ENCODE measurements at places on chromosomes 13 and 19. TPM values are rescaled to one million over a fixed set of nuclear protein-coding genes. Genes with fewer than 3 reads are reported as not detected.

- DNase-seq = no peak
These were observed 4.6 kb downstream of the CAPN12 start for GRCh38 chr19:38739440-38740256.

GRCh38 chr19:5038631-5039271 is 69.8 kb downstream of the KDM4B start:
- DNase-seq = no peak

DNA sequence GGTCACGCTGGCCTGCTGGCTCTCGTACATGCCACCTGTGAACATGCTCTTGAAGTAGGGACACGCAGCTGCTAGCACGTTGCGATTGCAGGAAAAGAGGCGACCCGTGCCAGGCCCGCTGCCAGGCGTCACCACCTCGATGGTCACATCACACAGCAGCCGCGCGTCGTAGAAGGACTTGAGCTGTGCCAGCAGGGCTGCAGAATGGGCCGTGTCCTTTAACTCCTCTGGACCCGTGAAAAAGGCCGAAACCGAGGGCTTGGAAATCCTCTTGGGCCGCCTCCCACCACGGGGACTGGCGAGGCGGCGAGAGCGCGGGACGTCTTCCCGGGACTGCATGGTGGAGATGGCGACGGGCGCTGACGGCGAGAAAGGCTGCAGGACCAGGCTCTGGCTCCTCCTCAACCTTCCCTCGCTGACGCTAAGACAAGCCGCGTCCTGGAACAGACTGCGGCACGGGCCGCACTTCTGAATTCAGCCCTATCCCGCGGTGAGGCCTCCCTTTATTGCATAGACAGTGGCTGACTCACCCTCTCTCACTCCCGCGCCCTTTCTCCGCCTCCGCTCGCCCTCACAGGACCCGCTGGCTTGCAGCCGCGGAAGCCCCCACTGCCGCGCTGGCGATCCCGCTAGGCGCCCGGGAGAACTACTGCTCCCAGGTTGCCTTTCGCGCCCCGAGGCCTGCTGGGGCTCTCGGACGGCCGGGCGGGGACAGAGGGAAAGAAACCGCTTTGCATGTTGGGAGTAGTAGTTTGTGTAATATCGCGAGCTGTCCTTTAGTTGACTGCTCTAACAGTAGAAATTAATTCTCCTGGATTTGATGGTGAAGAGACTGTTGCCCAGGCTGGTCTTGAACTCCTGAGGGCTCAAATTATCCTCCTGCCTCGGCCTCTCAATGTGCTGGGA is at the start of gene KBTBD7:
KBTBD7 (minus strand) TSS at position 651 of the 906 bp plus-strand sequence; CDS start at position 339, 312 bp downstream.
- DNase-seq = peak; percentile 79

GRCh38 chr13:41465898-41466320 is 8.6 kb downstream of the RGCC start:
- DNase-seq = no peak

DNA sequence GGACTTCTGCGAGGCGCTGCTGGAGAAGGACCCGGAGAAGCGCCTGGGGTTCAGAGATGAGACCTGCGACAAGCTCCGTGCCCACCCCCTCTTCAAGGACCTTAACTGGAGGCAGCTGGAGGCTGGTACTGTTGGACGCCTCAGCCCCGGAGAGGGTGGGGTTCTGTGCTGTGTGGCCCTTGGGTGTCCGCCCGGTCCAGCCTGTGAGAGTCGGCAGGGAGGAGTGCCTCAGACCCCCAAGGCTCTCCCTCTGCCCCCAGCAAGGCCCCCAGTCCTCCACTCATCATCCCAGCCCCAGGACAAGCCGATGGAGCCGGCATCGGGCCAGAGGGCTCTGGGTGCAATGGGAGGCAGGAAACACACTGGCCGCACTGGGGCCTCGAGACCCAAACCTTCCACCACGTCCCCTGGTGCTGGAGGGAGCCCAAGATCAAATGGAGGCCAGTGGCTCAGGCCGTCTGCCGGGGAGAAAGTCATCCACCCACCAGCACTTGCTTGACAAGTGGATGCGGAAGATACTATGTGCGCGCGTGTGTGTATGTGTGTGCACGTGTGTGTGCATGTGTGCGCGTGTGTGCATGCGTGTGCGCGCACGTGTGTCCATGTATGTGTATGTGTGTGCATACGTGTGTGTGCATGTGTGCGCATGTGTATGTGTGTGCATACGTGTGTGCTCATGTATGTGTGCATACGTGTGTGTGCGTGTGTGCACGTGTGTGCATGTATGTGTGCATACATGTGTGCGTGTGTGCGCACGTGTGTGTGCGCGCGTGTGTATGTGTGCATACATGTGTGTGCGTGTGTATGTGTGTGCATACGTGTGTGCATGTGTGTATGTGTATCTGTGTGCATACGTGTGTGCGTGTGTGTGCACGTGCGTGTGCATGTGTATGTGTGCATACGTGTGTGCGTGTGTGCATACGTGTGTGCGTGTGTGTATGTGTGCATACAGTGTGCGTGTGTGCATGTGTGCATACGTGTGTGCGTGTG is 25.8 kb upstream of the TMEM255B start:
- DNase-seq = no peak

COX7A1 gene
- 22.8 TPM for polyA plus RNA-seq

NXNL1 gene
- not detected for polyA plus RNA-seq

SWSAP1 gene
- polyA plus RNA-seq = 3.7 TPM

- DNase-seq = no peak
These were observed 43.1 kb downstream of the PAN3 start for GRCh38 chr13:28181413-28181812.

GRCh38 chr19:49560358-49560900 is 19.9 kb downstream of the NOSIP start:
- DNase-seq = no peak

SHD gene
- 5.7 TPM for polyA plus RNA-seq

- peak; percentile 85 for DNase-seq
These were observed at the start of gene ZNF614 for GRCh38 chr19:52028027-52028779. Gene ZNF614, minus strand, starts transcription at chr19:52028379. Its CDS starts 2,634 bp downstream, at chr19:52025745.

GRCh38 chr13:33277946-33278345 is 7.6 kb downstream of the STARD13 start:
- no peak for DNase-seq

CAPN12 gene
- 0.41 TPM for polyA plus RNA-seq

ACOD1 gene
- not detected for polyA plus RNA-seq

ZNF492 gene
- polyA plus RNA-seq = 2.2 TPM

DNA sequence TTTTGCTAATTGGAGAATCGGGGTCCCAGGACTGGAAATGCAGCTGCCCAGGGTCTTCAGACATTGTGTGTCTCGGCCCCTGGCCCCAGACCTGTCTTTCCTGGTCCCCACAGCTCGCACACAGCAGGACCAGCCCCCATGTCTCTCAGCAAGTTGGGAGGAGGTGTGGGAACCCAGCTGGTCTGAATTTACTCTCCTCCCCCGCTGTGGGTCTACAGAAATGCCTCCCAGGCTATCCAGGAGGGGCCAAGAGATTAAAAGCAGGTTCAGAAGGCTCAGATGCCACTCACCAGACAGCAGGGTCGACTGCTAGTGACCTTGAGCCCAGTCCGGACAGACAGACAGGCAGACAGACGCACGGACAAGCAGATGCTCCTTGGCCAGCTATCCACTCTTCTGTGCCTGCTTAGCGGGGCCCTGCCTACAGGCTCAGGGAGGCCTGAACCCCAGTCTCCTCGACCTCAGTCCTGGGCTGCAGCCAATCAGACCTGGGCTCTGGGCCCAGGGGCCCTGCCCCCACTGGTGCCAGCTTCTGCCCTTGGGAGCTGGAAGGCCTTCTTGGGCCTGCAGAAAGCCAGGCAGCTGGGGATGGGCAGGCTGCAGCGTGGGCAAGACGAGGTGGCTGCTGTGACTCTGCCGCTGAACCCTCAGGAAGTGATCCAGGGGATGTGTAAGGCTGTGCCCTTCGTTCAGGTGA is at the start of gene DAND5:
DAND5 (plus strand) TSS at position 285 of the 697 bp plus-strand sequence; CDS start at position 370, 85 bp downstream.
- DNase-seq = no peak

DNA sequence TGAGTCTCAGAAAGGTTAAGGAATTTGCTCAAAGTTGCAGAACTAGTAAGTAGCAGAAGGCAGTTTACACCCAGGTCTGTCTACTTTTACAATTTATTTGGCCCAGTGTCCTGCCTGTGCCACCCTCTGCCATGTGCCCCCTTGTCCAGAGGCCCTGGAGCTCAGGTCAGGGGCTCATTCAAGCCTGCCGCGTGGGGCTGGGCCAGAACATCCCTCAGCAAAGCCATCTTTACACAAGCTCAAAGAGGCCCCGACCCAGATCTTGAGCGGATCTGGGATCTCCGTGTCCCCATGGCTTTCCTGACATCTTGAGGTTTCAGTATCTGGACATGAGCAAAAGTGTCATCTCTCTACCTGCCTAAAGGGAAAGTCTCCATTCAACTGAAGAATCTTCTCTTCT is 76.4 kb upstream of the VSTM2B start:
- DNase-seq = no peak

HS6ST3 gene
- 2.6 TPM for polyA plus RNA-seq

DNA sequence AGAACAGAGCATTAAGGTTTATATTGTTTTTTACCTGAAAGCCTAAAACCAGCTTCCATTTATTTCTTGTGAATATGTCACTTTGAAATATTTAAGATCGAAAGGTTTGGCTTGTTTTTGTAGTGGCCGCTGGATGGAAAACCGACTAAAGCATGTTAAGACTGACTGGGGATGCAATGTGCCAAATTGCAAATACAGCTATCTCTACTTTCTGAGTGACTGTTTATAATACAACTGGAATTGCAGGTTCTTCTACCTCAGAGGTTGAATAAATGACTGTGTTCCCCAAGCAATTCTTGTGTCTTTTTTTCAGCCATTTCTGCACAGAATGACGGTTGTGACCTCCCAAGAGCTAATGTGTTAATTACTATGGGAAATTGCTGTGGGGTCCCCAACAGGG is 50.0 kb upstream of the TMTC4 start:
- no peak for DNase-seq

SLC25A41 gene
- polyA plus RNA-seq = 0.88 TPM

DNA sequence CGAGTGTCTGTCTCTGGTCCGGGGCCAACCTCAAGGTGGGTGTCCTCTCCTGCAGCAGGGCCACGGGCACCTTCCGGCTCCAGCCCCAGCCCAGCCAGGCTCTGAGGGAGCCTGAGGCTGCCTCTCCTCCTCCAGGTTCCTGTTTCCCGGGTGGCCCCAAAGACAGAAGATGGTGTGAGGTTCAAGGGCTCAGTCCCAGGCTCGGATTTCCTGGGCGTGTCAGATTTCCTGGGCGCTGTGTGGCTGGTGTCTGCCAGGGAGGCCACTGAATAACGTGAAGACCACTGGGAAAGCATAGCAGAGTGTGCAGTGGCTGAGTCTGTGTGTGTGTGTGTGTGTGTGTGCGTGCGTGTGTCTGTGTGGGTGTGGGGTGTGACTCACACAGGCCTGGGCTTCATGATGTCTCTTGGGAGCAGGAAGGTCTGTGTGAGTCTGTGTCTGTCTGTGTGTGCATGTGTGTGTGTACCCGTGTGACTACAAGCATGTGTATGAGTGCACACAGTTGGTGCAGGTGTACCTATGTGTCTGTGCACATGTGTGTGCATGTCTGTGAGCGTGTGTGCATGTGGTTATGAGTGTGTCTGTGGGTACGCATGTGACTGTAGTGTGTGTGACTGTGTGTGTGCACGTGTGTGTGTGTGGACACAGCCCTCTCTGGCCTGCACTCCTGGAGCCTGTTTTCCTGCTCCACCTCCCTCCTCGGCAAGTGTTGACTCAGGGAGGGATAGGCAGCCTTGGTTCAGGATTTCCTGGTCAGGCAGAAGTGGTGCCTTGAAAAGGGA is 28.3 kb downstream of the CEBPA start:
- no peak for DNase-seq

GRCh38 chr19:33868788-33869412 is 72.2 kb downstream of the KCTD15 start:
- no peak for DNase-seq

GRCh38 chr13:48831248-48831647 is 144.5 kb upstream of the FNDC3A start:
- DNase-seq = no peak

SHISA2 gene
- 67.1 TPM for polyA plus RNA-seq

- no peak for DNase-seq
These were observed 4.2 kb upstream of the ZSCAN4 start for GRCh38 chr19:57664269-57665127.

GRCh38 chr19:18781047-18781600 is 10.0 kb downstream of the COMP start:
- no peak for DNase-seq

HPN gene
- 68.0 TPM for polyA plus RNA-seq

CLDN10 gene
- 3.9 TPM for polyA plus RNA-seq

- no peak for DNase-seq
These were observed 32.3 kb downstream of the TSSK6 start for GRCh38 chr19:19482809-19483596.

- DNase-seq = peak; percentile 36
These were observed 271.4 kb downstream of the NALCN start for GRCh38 chr13:101144808-101145419.

ZNF729 gene
- polyA plus RNA-seq = 0.49 TPM

GRCh38 chr19:5987077-5987818 is 9.3 kb upstream of the RANBP3 start:
- DNase-seq = peak; percentile 71

- DNase-seq = no peak
These were observed 6.7 kb downstream of the TM9SF2 start for GRCh38 chr13:99507986-99508385.

RGCC gene
- polyA plus RNA-seq = 16.7 TPM

CEACAM16 gene
- polyA plus RNA-seq = not detected

DNA sequence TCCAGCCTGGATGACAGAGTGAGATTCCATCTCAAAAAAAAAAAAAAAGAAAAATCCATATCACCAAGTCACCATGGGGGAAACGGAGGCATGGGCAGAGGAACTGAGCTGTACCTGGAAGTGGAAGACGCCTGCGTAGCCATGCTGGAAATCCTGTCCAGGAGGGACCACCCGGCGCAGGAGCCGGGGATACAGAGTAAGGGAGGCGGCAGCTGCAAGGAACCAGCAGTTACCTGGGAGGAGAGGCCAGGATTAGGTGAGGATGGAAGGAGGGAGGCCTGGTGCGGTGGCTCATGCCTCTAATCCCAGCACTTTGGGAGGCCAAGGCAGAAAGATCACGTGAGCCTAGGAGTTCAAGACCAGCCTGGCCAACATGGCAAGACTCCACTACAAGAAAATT is 2.0 kb downstream of the CAPN12 start:
- DNase-seq = no peak

ZNF497 gene
- 6.5 TPM for polyA plus RNA-seq

GRCh38 chr13:52785739-52786138 is 46.1 kb upstream of the CNMD start:
- no peak for DNase-seq

DNA sequence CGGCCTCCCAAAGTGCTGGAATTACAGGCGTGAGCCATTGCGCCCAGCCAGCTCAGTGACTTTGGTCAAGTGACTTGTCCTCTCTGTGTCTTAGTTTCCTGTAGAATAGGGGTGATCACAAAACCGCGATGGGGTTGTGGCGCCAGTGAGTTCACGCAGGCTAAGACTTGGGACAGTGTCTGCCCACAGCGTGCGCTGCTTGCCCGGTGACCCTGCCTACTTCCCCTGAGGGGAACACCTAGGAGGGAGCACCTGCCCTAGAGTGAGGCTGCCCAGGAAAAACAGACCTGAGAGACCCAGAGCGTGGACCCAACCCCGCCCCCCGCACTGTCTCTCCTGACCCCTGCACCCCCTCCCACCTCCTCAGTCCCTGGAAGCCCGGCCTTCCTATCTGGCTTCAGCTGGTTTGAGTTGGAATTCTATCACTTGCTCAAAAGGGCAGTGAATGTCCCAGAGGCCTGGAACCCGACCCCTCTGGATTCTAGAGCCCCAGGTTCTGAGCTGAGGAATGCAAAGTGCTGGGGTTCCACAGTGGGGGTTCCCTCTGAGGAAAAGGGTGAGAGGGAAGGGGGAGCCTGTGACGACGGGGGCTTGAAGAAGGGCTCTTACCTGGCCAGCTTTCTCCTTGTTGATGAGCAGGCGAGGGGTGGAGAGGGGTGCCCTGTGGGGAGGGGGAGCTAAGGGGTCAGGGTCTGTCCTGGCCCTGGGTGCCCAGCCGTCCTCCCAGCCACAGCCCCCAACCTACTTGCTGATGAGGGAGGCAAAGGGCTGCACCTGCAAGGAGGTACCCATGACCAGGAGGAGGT is 2.2 kb upstream of the RINL start:
- no peak for DNase-seq
